ENCODE measurements at places on chromosomes 2 and 18.

- DNase-seq, result no peak
Measured at GRCh38 chr2:222707689-222708273, 36.3 kb downstream of the MOGAT1 start.

GRCh38 chr2:241304039-241304670 lies 11.3 kb downstream of the HDLBP start:
- DNase-seq, result no peak

GRCh38 chr2:101752716-101753616 lies 55.5 kb downstream of the MAP4K4 start:
- no peak for DNase-seq

- no peak for DNase-seq
Measured at GRCh38 chr18:69872661-69873060, 75.0 kb downstream of the CD226 start.

GRCh38 chr2:73700661-73701447 lies 36.3 kb downstream of the TPRKB start:
- peak; percentile 76 for DNase-seq
